ENCODE measurements at places on chromosomes 2 and 18.

DNA sequence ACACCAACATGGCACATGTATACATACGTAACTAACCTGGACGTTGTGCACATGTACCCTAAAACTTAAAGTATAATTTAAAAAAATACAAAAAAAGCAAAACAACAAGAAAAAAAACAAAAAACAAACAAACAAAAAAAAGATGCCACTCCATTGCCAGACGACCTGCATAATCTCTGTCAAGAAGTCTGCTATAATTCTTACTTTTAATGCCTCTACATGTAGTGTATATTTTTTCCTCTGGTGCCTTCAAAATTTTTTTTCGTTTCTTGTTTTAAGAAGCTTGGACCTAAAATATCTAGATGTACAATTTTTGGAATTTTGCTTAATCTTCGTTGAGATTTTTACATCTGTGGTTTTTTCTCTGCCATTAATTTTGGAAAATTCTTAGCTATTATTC lies 235.6 kb upstream of the ZNF521 start:
- DNase-seq = no peak

- DNase-seq = peak; percentile 41
Observed at GRCh38 chr2:12587729-12588522, 128.8 kb upstream of the TRIB2 start.

GRCh38 chr2:1501038-1501851 lies 88.0 kb downstream of the TPO start:
- no peak for DNase-seq

GRCh38 chr18:64991102-64991501 lies 759.7 kb upstream of the CDH7 start:
- DNase-seq = no peak

- DNase-seq = no peak
Observed at GRCh38 chr2:216810399-216811160, 49.3 kb downstream of the TNP1 start.

DNA sequence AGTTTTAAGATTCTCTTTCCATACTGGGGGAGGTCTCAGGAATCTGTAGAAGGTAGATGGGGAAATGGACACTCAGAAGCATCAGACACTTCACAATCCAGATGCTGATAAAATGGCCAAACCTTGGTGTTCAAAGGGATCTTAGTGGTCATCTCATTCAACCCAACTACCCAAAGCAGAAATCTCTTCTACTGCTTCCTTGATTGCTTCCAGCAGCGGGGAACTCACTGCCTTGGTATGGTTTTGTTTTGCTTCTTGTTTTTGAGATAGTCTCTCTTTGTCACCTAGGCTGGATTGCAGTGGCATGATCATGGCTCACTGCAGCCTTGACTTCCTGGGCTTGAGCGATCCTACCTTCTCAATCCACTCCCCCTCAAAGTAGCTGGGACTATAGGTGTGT lies 39.3 kb upstream of the PTMA start:
- DNase-seq = no peak

DNA sequence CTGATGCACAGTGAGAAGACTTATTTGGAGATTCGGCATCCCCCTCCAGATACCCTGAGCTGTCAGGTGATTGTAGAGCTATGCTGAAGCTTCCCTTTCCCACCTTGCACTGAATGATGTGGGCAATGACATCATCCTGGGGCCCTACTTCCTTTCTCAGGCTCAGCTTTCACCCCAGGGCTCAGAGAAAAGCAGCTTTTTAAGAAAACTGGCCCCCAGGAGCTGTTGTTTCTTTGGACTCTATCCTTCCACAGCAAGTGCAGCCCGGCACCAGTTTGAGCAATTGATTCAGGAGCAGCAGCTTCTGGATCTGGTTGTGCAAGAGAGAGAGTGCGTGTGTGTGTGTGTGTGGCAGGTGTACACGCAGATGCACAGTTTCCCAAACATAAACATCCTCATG lies 251.3 kb downstream of the ANAPC1 start:
- no peak for DNase-seq

- DNase-seq = no peak
Observed at GRCh38 chr2:226791056-226791486, 8.5 kb downstream of the IRS1 start.

DNA sequence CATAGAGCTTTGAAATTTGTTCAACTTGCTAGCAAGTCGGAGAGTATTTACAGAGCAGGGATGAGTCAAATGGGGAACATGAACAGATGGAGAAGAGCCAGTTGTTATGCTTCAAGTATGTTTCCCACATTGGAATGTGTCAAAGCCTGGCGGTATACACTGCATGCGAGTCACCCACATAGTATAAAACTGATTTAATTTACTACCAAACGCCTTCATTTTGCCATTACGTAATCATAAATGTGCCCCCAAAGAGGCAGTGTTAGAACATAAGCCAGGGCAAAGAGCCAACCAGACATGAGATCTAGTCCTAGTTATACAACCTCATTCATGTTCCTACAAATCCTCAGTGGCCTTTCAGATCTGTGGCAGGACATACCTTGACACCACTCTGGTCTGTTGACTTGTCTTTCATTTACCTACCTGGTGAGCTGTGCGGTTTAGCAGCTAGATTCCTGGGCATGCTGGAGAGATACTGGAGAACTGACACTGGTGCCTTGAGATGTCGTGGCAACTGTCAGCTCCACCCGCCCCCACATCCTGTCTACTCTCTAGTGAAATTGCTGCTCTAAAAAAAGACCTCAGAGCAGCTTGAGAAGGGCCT lies 21.7 kb upstream of the NRP2 start:
- DNase-seq = no peak

GRCh38 chr18:57819671-57820460 lies 16.8 kb upstream of the ATP8B1 start:
- peak; percentile 52 for DNase-seq

DNA sequence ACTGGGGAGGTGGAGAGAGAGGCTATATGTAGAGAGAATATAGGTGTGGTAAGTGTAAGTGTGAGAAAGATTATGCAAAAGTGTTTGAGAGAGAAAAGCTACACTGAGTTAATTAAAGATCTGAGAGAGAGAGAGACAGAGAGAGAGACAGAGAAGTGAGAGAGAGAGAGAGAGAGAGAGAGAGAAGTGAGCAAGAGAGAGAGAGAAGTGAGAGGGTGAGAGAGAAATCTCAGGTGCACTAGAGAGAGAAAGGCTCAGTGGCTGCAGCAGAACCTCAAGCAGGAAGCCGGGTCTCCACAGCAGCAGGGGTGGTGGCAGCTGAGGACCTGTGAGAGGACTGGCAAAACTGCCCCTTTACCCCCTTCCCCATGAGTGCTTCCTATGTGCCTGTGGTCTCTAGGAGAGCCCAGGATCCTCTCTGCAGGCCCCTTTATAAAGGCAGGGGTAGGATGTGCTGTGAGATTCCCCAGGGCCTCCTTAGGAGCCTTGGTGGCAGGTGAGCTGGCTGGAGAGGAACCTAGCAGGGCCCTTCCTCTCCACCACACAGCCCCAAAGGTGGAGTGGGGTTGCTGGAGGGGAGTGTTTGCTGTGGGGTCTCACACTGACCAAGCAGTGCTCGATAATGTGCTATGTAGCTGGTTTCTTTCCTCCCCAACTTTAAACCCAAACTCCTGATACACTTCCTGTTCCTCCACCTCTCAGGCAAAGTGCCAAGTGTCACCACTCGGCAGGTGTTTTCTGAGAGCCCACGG lies 52.6 kb downstream of the SLC4A5 start:
- DNase-seq = no peak

GRCh38 chr18:22337306-22337705 lies 80.4 kb downstream of the CTAGE1 start:
- no peak for DNase-seq

DNA sequence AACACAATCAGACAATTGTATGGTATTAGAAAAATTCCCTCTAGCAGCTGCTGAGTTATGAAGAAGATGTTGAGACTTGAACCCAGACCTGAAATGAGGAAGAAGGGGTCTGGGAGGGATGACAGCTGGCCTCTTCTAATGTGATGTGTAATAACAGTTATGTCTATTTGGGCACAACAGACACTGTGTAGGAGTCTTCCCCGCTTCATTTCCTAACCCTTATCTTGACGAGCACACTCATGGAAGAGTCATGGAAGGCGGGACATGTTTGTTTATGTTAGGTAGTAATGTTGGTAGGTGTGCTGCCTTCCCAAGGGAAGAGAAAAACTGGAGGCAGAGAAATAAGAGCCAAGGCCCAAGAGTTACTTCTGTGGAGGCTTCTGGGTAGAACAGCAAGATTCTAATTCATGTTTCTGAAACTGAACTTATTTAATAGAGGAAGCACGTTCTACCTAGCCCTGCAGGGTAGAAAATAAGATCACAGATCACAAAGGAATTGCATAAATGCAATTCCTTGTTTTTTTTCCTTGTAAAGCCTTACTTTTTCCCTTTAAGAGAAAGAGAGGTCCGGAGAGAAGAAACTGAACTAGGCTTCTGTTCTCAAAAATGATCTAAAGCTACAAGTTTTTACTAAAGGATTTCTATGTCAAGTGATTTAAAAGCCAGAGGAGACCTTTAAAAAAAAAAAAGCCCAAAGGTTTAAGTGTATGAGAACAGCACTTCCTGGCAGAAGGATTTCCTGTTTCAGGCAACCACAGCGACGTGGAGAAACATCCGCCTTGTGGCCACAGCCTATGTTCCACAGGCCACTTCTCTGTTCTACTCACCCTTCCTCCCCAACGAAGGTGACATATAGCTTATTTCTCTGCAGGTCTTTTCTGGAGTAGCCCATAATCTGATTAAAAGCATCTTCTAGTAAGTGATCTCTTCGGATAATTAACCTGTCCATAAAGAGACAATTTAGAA lies 68.5 kb upstream of the STK17B start:
- peak; percentile 12 for DNase-seq

DNA sequence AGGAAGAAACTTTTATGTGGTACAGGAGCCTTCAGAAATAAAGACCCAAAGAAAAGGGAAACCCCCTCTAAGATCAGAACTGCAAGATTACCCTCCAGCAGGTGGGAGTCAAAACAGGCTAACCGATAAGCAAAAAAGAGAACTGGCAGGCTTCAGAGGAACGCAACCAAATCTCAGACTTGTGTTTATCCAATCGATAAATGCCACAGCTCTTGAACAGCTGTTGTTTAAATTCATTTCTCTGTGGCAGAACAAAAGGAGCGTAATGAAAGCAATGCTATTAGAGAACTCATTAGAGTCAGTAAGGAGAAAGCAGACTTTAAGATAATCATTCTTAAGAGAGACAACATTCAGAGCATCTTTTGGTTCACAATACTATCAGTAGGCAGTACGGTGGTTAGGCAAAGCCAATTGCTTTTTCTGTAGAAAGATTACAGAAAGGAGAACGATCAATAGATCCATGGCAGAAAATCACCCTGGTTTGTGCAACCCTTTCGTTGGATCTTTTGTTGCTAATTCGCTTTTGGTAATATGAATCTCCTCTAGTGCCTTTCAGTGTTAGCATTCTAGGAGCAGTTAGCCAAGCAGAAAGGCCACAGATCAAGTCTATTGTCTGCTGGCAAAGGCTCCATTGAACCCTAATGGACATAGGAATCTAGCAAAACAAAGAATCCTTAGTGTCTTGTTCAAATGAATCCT lies 476.4 kb upstream of the CHST9 start:
- no peak for DNase-seq

DNA sequence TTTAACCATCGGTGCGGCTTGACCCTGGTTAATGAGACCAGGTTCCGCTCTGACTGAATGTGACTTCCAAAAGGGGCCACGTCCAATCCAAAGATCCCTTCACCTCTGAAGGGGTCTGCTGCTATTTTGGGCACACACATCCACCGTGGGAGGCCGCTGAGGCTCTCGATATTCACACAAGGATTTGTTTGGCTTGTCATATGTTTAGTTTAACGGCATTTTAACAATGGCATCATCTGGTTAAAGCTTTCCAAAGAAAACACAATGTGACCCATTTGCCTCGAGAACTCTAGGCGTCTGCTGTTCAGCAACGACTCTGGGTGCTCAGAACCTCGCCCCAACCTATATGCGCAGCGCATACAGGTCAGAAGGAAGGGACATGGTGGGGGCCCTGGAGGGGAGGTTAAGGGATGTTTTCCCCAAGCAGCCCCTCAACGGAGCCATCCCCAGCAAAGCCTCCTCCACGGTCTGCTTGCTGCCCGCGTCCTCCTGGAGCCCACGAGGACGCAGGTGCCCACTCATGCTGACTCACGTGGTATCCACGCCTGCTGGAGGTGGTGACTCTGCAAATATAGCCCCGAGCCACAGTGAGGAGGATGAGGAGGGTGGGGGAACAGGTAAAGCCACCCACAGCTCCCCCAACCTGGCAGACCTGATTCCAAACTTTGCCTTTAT lies 260.3 kb downstream of the HDAC4 start:
- no peak for DNase-seq

- no peak for DNase-seq
Observed at GRCh38 chr2:129904532-129905446, 74.7 kb upstream of the RAB6C start.

GRCh38 chr2:113996671-113997594 lies 107.0 kb downstream of the ACTR3 start:
- no peak for DNase-seq

DNA sequence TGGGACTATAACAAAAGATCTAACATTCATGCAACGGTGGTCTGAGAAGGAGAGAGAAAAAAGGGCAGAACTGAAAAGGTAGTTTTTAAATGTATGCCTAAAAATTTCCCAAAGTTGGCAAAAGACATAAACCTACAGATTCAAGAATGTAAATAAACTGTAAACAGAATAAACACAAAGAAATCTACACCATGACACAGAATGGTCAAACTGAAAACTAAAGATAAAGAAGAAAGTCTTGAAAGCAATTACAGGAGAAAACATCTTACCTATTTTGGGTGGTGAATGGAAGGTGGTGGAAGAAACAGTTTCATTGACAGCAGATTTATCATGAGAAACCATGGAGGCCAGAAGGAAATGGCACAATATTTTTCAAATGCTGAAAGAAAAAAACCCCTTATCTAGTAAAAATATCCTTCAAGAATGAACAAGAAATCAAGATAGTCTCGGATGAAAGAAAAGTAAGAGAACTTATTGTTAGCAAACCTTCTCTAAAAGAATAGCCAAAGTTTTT lies 35.6 kb upstream of the ZNF397 start:
- DNase-seq = no peak

GRCh38 chr2:145752091-145752806 lies 1232.3 kb upstream of the ZEB2 start:
- peak; percentile 29 for DNase-seq

DNA sequence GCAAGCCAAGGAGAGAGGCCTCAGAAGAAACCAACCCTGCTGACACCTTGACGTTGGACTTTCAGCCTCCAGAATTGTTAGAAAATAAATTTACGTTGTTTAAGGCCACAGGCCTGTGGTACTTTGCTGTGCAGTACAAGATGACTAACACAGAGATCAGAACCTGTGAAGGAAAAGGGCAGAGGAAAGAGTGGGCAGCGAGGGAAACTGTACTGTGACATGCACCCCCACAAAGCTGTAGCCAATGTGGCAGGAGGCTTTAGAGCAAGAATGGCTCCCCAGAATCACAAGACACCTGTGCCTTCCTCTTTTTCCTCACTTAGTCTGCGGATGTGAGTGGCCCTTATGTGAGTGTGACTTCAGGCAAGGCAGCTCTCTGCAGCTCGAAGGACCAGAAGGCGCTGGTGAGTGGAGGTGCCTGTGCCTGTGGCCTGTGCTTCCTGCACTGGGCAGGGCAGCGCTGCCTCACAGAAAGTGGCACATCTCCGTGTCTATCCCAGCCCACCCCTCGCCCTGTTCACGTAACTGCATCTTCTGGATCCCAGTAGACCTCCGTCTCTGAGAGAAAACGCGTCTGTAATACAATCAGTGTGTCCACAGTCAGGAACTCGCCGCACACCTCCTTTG lies 89.5 kb downstream of the MRPS9 start:
- no peak for DNase-seq

GRCh38 chr2:98730707-98731040 lies 258 bp downstream of the MGAT4A start:
- DNase-seq = peak; percentile 55

Data from HTR-8/SVneo (cell line).